NCI-H2081 (cell line): ENCODE measurements at places on chromosomes 2 and 18.
A peak's percentile ranks its signal among the peaks of the same experiment; 100 is the strongest.

DNA sequence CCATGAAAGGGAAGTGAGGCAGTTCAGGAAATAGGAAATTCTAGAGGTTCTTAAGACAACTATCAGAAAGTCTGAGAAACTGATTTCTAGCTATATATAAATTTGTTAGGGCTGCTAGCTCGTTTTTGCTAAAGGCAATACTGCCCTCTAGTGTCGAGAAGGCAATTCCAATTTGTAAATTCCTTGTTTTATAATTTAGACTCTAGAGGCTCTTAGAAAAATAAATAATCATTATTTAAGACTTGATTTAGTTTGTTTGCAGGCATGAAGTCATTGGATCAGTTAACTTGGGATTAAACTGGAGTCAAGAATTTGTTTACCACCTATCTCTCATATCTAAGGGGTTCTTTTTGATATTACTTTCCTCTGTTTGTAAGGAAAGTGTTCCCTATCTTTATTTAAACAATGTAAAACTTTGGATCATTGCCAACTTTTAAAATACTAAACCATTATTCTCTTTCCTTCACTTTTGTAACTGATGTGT, 66.2 kb downstream of the ACVR2A start:
- DNase-seq = peak; percentile 55

- no peak for DNase-seq
These were observed 58.8 kb upstream of the B3GNT7 start for GRCh38 chr2:231336700-231337099.

DNA sequence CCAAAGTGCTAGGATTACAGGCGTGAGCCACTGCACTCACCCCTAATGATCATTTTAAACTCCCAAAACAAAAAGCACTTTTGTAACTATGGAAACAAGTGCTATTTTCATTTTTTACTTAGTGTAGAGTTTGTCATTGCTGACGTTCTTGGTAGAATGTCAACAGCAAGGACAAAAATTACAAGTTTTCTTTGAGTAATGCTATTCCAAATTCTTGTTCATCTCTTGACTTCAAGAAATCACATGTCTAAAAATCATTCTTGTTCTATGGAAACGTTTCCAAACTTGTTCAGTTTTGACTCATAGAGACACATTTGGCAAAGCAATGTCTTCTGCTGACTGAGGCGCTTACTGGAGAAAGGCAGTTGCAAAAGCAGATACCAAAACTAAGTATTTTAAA, 82.6 kb downstream of the MBP start:
- DNase-seq = no peak

- DNase-seq = no peak
These were observed 34.2 kb downstream of the RAB12 start for GRCh38 chr18:8643326-8643878.

GRCh38 chr2:43391878-43392215, 165.4 kb upstream of the ZFP36L2 start:
- no peak for DNase-seq

- DNase-seq = no peak
These were observed 469.6 kb upstream of the ID2 start for GRCh38 chr2:8212239-8212638.

GRCh38 chr2:30705056-30705455, 102.2 kb downstream of the CAPN13 start:
- DNase-seq = no peak

- no peak for DNase-seq
These were observed 96.6 kb downstream of the NEDD4L start for GRCh38 chr18:58140387-58141325.

- DNase-seq = no peak
These were observed 69.6 kb downstream of the R3HDM1 start for GRCh38 chr2:135600915-135601314.
